Activated naive CD8-positive, alpha-beta T cell treated with anti-CD3 and anti-CD28 coated beads, Interleukin-2, amount 10 ng/mL, durations not matched to agents 7 days and 5 days (primary cell): ENCODE measurements at places on chromosomes 2 and 18. TPM values are rescaled to one million over a fixed set of nuclear protein-coding genes. Genes with fewer than 3 reads are reported as not detected.

Gene NXPH2
- total RNA-seq, result not detected

Gene CHST9
- total RNA-seq, result not detected

Gene C2orf80
- not detected for total RNA-seq

Gene DYNAP
- not detected for total RNA-seq

Gene SMPD4
- 74.2 TPM for total RNA-seq

Gene CFAP221
- not detected for total RNA-seq

Gene PDK1
- 42.8 TPM for total RNA-seq

Gene GPR55
- total RNA-seq, result 18.8 TPM
